ENCODE measurements at places on chromosomes 6 and 20. TPM values are rescaled to one million over a fixed set of nuclear protein-coding genes. Genes with fewer than 3 reads are reported as not detected.

The SLC17A1 gene
- total RNA-seq = not detected

The DNAH8 gene
- total RNA-seq = not detected

The GSTA2 gene
- not detected for total RNA-seq

The NFKBIL1 gene
- total RNA-seq = 19.3 TPM

The TTBK1 gene
- total RNA-seq = 0.69 TPM

The RRAGD gene
- 92.2 TPM for total RNA-seq

The CHRNA4 gene
- 0.17 TPM for total RNA-seq

The PRPH2 gene
- total RNA-seq = 2.5 TPM

The KHDC1L gene
- total RNA-seq = not detected

The SGK2 gene
- 0.23 TPM for total RNA-seq

The HSPA1A gene
- 328 TPM for total RNA-seq

The GNMT gene
- total RNA-seq = 0.88 TPM

The MUC21 gene
- total RNA-seq = not detected

The MYH7B gene
- total RNA-seq = 125 TPM

The TRDN gene
- 271 TPM for total RNA-seq

The PTCHD4 gene
- total RNA-seq = 0.50 TPM

The ENPP3 gene
- total RNA-seq = 0.39 TPM

The SLC13A3 gene
- 0.46 TPM for total RNA-seq

The AURKA gene
- total RNA-seq = 8.9 TPM

The HLA-DMB gene
- total RNA-seq = 8.5 TPM

The IL17F gene
- total RNA-seq = not detected

The ZNF311 gene
- 0.56 TPM for total RNA-seq

The RFX6 gene
- total RNA-seq = not detected

The ETV7 gene
- total RNA-seq = 0.33 TPM

The PAK5 gene
- total RNA-seq = 0.09 TPM

The BNIP5 gene
- total RNA-seq = not detected

The BPI gene
- total RNA-seq = 0.20 TPM
